Renal cortex interstitium (tissue), 15 donors: ENCODE measurements at places on chromosomes 7 and 10. TPM values are rescaled to one million over a fixed set of nuclear protein-coding genes. Genes with fewer than 3 reads are reported as not detected.

ANAPC16 gene
- 175 TPM for polyA plus RNA-seq

MASTL gene
- 12.6 TPM for polyA plus RNA-seq

PDE6C gene
- polyA plus RNA-seq: 0.40 TPM

CRHR2 gene
- 0.13 TPM for polyA plus RNA-seq
